ENCODE measurements at places on chromosomes 16 and 17. TPM values are rescaled to one million over a fixed set of nuclear protein-coding genes. Genes with fewer than 3 reads are reported as not detected.

Gene CHST5
- 1.2 TPM for polyA plus RNA-seq

Gene CDYL2
- polyA plus RNA-seq, result 7.4 TPM

Gene TP53
- 74.4 TPM for polyA plus RNA-seq

Gene OR4D1
- polyA plus RNA-seq, result 0.04 TPM

Gene CMTM2
- polyA plus RNA-seq, result 0.45 TPM

Gene RAB26
- polyA plus RNA-seq, result 2.4 TPM

Gene SEPTIN12
- 0.18 TPM for polyA plus RNA-seq

Gene AGRP
- polyA plus RNA-seq, result 0.31 TPM

Gene SMURF2
- polyA plus RNA-seq, result 38.0 TPM

Gene RPTOR
- polyA plus RNA-seq, result 19.0 TPM

Gene KRTAP16-1
- not detected for polyA plus RNA-seq

Gene DHRS7C
- not detected for polyA plus RNA-seq

Gene CNTROB
- polyA plus RNA-seq, result 54.2 TPM

Gene EFNB3
- 29.4 TPM for polyA plus RNA-seq

Gene AOC3
- 5.3 TPM for polyA plus RNA-seq

Gene UBFD1
- 77.4 TPM for polyA plus RNA-seq

Gene ETV4
- 32.7 TPM for polyA plus RNA-seq

Gene TP53TG3B
- polyA plus RNA-seq, result not detected

Gene SERPINF2
- polyA plus RNA-seq, result 81.8 TPM

Gene DOC2B
- polyA plus RNA-seq, result 70.0 TPM

Gene ADGRG3
- 0.36 TPM for polyA plus RNA-seq

Gene XPO6
- polyA plus RNA-seq, result 75.5 TPM

Gene NPIPB5
- 77.9 TPM for polyA plus RNA-seq

Gene C17orf78
- polyA plus RNA-seq, result not detected

Gene PMFBP1
- polyA plus RNA-seq, result 3.2 TPM

Gene KIF2B
- polyA plus RNA-seq, result not detected

Gene DLX4
- 0.52 TPM for polyA plus RNA-seq

Gene TNFRSF13B
- polyA plus RNA-seq, result not detected

Gene FAM171A2
- 36.3 TPM for polyA plus RNA-seq

Gene ASPA
- polyA plus RNA-seq, result 27.7 TPM

Gene IRX6
- 5.0 TPM for polyA plus RNA-seq

Gene DNAI2
- polyA plus RNA-seq, result 0.19 TPM

Gene TP53TG3C
- not detected for polyA plus RNA-seq

Gene TOM1L2
- 38.8 TPM for polyA plus RNA-seq

Gene OR1E1
- 0.04 TPM for polyA plus RNA-seq

Gene DNAAF1
- 3.3 TPM for polyA plus RNA-seq

Gene OTOA
- 0.07 TPM for polyA plus RNA-seq

Gene MARCHF10
- 0.54 TPM for polyA plus RNA-seq

Gene RAB11FIP4
- polyA plus RNA-seq, result 14.8 TPM

Gene APPBP2
- polyA plus RNA-seq, result 45.5 TPM

Gene MT1M
- polyA plus RNA-seq, result not detected

Gene ODF4
- polyA plus RNA-seq, result not detected

Gene MAP3K14
- polyA plus RNA-seq, result 5.7 TPM

Gene BCAR1
- 64.5 TPM for polyA plus RNA-seq

Gene KRTAP9-4
- polyA plus RNA-seq, result not detected

Measured in right renal pelvis (tissue), 4 donors.